NCI-H446 treated with DMSO at 0.1 percent for 48 hours (cell line): ENCODE measurements at places on chromosomes 2 and 18.

DNA sequence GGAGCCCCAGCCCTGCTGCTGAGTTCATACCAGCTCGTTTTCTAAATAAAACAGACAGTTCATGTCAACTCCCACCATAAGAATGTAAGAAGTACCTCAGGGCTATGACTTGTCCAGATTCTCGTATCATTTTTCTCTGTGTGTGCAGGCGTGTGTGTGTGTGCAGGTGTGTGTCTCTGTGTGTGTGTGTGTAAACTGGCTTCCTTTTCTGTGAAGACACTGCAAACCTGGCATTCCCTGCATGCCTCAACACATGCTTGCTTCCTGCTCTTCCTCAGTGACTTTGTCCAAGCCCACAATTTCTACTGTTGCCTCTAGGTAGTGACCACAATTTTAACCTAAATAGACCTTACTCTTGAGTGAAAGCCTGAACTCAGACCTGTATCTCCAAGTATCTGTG is 879.0 kb downstream of the SLC4A3 start:
- DNase-seq, result no peak

GRCh38 chr18:24104486-24104885 is 34.4 kb upstream of the CABYR start:
- DNase-seq, result no peak

- DNase-seq, result no peak
Measured at GRCh38 chr2:239154971-239155805, 245.6 kb downstream of the HDAC4 start.

DNA sequence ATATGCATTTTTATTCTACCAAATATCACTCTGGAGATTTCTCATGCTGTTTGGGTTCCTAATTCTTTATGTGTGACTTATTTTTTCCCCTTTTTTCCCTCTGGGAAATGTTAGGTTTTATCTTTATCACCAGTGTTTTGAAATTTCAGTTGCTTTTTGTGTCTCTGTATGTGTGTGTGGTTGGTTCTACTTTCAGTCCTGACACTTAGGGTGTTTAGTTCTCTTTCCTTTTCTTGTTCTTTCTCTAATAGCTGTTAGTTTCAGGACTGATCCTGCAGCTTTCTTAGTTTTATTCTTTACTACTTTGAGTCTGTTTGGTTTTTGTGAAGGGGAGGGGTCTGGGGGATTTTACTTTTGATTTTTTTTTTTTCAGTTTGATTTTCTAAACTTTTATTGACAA is 23.1 kb downstream of the PPM1B start:
- no peak for DNase-seq
